ENCODE measurements at places on chromosomes 2 and 18.

DNA sequence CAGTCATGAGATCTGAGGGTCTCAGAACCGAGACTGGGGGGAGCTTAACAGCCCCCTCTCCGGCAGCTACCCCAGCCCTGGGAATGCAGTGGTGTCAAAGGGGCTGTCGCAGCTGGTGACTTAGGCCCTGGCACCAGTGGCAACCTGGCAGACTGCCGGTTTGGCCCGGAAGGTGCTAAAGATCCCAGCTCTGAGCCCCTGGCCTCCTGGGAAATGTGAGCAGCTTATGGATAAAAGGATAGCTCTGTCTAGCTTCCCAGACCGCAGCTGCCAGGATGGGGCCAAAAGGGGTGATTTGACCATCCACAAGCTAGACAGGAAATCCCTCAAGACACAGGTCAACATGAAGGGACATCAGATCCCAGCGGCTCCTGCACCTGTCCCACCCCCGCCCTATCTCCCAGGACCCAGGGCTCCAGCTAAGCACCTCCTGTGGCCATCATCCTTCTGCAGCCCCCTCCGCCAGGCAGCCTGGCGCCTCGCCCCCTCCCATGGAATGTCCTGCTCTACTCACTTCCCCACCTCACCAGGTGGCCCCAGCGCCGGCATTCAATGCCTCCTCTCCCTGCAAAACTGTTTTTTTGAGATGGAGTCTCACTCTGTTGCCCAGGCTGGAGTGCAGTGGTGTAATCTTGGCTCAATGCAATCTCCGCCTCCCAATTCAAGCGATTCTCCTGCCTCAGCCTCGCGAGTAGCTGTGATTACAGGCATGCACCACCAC, 33.2 kb upstream of the EFHD1 start:
- DNase-seq, result no peak

DNA sequence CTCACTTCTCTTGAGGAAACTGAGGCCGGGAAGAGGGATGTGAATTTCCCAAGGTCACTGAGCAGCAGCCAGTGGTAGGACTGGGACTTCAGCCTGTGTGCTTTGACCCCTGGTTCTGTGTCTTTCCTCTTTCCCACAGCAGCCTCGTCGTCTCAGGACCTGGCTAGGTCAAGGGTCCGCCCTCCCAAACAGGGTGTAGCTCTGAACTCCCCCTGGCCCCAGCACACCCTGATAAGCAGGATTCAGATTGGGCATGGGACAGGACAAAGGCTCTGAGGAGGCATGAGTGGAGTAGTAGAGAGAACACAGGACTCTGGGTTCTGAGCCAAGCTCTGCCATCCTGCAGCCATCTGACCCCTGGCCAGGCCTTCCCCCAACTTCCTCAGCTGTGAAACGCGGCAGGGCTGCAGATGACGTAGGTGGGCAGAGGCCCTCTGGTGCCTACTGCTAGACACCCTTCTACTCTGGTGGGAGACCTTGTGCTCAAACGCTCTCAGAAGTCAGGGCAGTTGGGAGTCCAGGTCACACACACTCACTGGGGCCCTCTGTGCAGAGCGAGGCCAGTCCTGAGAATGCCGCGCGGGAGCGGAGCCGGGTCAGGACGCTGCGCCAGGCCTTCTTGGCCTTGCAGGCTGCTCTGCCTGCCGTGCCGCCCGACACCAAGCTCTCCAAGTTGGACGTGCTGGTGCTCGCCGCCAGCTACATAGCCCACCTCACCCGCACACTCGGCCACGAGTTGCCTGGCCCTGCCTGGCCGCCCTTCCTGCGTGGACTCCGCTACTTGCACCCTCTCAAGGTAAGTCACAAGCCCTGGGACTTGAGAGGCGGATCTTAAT, 984 bp downstream of the TCF23 start:
- no peak for DNase-seq

DNA sequence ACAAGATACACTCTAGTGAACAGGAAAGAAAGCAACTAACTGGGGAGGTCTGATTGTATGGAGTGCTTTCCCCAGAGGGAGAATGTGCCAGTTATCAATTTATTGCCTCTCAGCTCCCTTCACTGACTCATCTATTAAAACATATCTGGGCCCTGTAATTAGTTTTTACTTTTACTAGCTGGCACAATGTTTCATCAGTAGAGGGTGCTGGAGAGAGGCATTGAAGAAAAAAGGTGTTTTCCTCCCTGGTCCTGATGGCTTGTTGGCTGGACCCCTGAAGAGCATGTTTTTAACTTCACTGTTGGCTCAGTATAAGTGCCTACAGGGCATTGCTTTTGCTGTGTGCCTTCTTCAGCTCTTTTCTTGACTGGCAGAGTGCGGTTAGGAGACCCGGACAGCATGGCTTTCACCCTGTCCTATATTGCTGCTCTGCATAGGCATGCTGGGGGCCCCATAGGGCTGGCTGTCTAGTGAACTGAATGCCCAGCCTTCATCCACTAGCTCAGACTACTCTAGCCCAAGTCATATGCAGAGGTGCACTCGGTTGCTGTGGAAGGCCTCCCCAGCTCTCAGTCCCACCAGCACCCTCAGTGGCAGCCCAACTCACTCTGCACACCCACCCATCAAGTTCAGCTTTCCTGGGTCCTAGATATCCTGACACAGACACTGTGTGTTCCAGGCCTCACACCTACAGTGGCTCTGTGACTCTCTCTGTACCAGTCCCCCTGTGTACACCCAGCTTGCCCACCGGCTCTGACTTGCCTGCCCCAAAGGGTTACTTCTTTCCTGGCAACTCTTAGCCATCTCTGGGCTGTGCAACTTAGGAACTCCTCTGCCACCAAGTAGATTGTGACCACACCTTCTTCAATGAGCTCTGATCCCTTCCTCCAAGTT, 62.3 kb upstream of the ACYP2 start:
- DNase-seq, result no peak

DNA sequence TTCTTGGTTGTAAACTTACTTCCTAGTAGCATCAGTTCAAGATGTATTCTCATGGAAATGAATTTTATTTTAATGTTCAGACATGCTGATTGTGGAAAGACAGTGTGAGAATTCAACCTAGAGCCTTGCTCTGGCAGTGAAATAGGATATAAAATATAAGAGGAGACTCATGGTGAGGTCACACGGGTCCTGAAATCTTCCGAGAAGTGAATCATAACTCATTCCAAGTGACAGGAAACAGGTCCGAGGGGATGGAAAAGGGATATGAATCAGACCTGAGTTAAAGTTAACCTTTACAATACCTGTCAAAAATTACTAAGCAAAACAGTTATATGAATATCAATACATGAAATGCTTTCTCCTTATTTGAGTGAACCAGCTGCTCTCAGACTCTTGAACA, 185.2 kb upstream of the LRRTM1 start:
- no peak for DNase-seq

GRCh38 chr2:224347176-224348051, 54.5 kb downstream of the FAM124B start:
- DNase-seq, result no peak

- DNase-seq, result no peak
Observed at GRCh38 chr18:69908838-69909237, 38.8 kb downstream of the CD226 start.

- DNase-seq, result no peak
Observed at GRCh38 chr18:32742579-32742978, 30.2 kb downstream of the KLHL14 start.

- no peak for DNase-seq
Observed at GRCh38 chr2:130766037-130766436, 10.7 kb downstream of the AMER3 start.

DNA sequence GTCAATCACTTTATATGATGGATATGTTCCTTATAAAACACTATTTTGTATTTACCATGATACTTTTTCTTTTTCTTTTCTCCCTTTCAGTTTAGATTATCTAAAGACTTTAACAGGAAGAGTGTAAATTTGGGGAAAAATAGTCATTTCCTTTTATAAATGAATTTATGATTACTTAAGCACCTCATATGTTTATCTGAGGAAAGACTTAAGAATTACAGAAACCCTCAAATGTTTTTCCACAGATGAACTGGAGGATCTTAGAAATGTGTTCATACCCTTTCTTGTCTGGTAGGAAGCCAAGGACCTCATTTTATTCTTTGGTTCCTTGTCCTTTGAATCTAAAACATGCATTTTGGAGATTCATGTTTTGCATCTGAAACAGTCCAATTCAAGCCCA, 36.7 kb downstream of the MAPRE2 start:
- no peak for DNase-seq

DNA sequence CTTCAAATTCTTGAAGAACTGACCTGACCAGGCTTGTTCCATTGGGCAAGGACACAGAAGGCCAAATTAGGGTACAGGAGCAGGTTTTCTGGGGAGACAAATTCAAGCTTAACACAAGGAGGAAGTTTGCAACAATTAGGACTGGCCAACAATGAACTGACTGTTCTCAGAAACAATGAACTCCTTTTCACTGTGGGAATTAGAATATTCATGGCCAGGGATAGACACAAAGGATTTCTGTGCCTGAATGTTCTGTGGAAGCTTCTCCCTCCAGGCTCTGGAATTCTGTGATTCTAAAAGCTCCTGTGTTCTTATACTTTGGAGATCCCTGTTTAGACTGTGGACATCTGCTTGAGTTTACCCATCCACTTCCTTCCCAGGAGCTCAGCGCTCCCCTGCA, 15.2 kb downstream of the SMYD1 start:
- DNase-seq, result no peak

DNA sequence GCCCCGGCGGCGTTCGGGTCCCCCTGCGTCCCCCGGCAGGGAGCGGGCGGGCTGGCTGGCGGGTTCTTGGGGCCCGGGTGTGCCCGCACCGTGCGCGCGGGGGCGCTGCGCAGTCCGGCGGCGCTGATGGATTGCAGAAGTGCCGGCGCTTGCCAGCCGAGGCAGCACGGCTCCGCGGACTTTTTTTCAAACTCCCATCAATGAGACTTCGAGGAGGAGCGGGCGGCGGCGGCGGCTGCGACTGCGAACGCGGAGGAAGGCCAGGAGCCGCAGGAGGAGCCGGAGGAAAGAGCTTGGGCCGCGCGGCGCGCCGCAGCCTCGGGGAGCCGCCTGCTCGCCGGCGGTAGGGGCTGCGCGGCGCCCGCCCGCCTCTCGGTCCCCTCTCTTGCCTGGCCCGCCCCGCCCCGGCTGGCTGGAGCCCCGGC, at the start of gene GLI2:
Gene GLI2, plus strand, starts transcription at position 123 of the 425 bp plus-strand sequence. CDS start 61,453 bp downstream, outside the sequence.
- no peak for DNase-seq

- no peak for DNase-seq
Observed at GRCh38 chr2:216714376-216714775, 19.0 kb upstream of the IGFBP5 start.

GRCh38 chr2:13015532-13016320, 299.0 kb downstream of the TRIB2 start:
- no peak for DNase-seq

- DNase-seq, result no peak
Observed at GRCh38 chr2:67671464-67672450, 274.6 kb downstream of the ETAA1 start.

DNA sequence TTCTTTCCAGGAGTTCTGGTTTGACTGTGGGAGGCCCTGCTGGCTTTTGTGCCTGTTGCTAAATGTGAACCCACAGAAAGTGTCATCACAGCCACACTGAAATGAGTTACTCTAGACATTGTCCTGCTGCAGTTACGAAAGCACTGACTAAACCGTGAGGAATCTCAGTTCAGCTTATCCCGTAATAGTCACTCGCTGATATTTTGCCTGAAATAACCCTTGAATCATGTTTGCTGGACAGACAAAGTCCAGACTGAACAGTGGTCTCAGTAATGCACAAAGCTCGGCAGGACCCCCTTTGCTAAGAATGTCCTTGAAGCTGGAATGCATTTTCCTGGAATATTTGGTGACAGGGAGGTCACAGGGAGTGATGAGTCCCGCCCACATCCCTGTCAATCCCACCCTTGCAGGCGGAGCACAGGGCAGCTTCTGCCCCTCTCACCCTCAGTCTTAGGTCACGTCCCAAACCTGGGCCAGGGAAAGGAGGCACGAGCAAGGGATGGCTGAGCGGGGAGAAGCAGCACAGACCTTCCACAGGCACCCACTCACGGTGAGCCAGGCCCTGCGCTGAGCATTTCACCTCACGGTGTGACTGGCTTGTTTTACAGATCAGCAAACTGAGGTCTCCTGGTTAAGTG, 53.4 kb downstream of the ADI1 start:
- DNase-seq, result no peak

- no peak for DNase-seq
Observed at GRCh38 chr2:109447251-109447661, 166.5 kb downstream of the SEPTIN10 start.

GRCh38 chr2:59168766-59169165, 927.6 kb upstream of the FANCL start:
- DNase-seq, result no peak

DNA sequence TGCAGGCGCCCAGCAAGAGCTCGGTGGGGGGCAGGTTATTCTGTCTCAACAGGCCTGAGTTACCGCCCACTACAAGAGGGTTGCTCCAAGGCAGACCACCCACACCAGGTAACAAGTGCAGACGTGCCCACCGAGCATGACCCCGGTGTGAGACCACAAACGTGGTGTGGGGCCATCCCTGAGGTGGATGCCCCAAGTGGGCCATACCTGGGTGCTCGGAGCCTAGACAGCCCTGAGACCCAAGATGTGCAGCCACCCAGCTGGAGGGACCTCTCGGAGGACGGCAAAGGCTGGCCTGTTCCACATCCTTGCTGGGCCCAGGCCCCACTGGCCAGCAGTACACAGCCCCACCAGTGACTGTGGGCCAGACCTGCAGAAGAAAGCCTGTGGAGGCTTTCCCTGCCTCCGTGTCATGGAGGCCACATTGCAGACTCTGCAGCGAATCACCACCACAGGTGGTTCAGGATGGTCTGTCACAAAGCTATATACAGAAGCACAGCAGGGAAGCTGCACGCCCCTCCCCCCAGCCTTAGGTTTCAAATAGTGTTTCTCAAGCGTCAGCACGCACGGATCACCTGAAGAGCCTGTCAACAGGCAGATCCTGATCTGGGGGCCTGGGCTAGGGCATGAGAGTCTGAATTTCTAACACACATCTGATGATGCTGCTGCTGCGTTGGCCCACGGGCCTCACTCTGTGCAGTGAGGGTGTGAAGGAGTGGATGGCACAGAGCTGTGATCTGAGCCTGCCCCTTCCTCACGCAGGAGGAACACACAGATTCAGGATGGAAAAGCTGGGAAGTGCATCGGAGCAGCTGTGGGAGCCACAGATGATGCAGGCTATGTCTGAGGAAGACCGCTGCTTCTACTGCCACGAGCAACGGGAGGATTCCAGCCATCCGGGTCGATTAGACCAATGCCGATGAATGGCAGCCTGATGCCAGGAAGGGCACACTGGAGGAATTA, 96.8 kb downstream of the UXS1 start:
- DNase-seq, result no peak

GRCh38 chr18:68995675-68996074, 197.8 kb downstream of the CCDC102B start:
- DNase-seq, result no peak

DNA sequence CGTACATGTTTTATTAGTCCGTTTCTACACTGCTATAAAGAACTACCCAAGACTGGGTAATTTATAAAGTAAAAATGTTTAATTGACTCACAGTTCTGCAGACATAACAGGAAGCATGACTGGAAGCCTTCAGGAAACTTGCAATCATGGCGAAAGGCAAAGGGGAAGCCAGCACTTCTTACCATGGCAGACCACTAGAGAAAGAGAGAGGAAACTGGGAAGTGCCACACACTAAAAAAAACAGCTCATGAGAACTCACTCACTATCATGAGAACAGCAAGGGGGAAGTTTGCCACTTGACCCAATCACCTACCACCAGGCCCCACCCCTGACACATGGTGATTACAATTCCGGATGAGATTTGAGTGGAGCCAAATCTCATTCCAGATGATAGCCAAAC, 466.2 kb downstream of the IRS1 start:
- DNase-seq, result no peak

All from activated T-helper 9 cell treated with anti-CD3 and anti-CD28 coated beads, Interleukin-2, amount 50 U/mL, for 16 hours (primary cell).